ENCODE measurements at places on chromosomes 5 and 9. TPM values are rescaled to one million over a fixed set of nuclear protein-coding genes. Genes with fewer than 3 reads are reported as not detected.

Gene PCDHGC4
- total RNA-seq, result 3.7 TPM

Gene MCIDAS
- not detected for total RNA-seq

Gene PTBP3
- total RNA-seq, result 19.3 TPM

Gene SMIM33
- total RNA-seq, result not detected

Gene IL4
- total RNA-seq, result not detected

Gene AQP7
- 6.3 TPM for total RNA-seq

Gene FGF1
- total RNA-seq, result 2.6 TPM

Gene CER1
- total RNA-seq, result not detected

Gene SLC46A2
- total RNA-seq, result under 0.01 TPM

Gene BRINP1
- total RNA-seq, result under 0.01 TPM

Gene ORM2
- total RNA-seq, result not detected

Gene HTR1A
- not detected for total RNA-seq

Gene GZMA
- total RNA-seq, result 0.52 TPM
